ENCODE measurements at places on chromosomes 13 and 19.

GRCh38 chr19:15210323-15210781, 9.6 kb upstream of the NOTCH3 start:
- DNase-seq: no peak

DNA sequence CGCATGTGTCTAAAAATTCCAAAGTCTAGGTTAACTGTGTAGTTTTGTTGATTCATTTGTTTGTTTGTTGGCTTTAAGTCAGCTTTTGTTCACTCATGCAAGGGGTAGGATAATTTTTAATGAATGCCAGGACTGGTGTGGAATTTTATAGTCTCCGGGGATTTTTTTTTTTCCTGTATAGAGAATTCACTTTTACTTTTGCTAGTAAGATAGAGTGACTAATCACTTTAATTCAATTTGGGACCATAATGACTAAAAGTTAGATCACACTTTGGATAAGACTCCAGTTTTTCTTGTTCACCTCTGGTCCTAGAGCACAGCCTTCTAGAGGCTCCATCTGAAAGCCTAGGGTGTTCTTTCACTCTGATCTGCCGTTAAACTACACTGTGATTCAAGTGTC, 1690.0 kb downstream of the PCDH9 start:
- DNase-seq: no peak

DNA sequence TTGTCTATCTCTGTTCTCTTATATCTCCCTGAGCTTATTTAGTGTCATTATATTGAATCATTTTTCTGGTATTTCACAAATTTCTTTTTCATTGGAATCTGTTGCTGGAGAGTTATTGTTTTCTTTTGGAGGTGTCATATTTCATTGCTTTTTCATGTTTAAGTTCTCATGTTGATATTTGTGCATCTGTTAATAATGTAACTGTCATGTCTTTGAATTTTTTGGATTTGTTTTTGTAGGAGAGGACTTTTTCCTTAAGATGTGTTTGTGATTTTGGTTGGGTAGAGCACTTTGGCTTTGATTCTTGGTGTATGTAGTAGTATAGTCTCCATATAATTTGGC, 64.0 kb downstream of the DNAJC3 start:
- no peak for DNase-seq

- no peak for DNase-seq
Observed at GRCh38 chr13:84962849-84963248, 836.4 kb downstream of the SLITRK6 start.

DNA sequence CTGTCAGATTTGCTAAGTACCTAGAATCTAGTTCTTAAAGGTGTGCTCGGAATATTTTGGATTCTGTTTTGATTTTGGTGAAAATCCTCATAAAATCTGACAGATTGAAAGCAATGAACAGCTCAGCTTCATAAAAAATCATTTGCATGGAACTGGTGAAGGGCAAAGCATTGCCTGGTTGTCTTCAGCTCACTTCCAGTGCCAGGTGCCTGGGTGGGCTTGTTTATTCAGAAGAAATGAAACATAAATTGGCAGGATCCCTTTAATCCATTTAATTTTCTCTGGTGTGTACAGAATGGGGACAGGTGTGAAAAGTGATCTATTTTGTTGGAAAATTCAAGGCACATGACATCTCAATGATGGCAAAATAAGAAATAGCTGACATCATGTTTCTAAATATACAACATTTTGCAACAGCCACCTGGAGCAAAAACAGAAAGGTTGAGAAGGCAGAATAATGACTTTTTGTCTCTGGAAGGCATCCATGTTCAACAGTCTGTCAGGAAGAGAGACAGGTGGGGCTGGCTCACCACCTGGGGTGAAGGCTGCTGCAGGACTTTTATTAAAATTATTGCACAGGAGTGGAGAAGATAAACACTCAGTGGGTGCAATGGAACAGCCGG, 52.2 kb downstream of the RFC3 start:
- DNase-seq: no peak

- no peak for DNase-seq
Observed at GRCh38 chr13:95508996-95509395, 43.5 kb upstream of the CLDN10 start.

- DNase-seq: no peak
Observed at GRCh38 chr13:77300176-77301037, 26.5 kb downstream of the MYCBP2 start.

- DNase-seq: no peak
Observed at GRCh38 chr13:110114316-110114715, 192.6 kb downstream of the COL4A1 start.

GRCh38 chr19:19459073-19459472, 53.6 kb downstream of the GATAD2A start:
- no peak for DNase-seq

DNA sequence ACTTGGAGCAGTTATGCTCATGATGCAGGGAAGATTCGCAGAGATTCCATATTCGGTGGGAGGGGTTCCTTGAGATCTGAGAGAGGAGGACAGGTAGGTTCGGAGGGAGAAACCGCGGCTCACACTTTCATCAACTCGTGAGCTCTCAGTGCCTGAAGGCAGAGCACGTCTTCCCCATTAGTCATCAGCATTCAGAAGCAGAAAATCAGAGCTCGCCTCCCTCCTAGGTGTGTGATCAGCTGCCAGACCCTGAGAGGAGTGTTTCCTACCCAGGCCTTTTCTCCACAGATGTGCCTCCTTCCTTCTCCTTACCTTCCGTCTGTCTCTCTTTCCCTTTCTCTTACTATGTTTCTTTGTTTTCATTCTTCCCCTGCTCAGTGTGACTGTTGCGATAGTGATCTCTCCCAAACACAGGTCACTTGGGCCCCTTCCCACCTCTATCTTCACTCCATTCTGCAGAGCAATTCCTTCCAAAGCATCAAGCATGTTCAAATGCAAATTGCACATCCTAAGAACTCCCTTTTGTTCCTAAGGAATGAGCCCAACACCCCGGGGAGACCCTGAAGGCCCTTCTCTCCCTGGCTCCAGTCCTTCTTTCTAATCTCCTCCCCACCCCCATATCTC, 389.5 kb downstream of the UQCRFS1 start:
- DNase-seq: no peak

DNA sequence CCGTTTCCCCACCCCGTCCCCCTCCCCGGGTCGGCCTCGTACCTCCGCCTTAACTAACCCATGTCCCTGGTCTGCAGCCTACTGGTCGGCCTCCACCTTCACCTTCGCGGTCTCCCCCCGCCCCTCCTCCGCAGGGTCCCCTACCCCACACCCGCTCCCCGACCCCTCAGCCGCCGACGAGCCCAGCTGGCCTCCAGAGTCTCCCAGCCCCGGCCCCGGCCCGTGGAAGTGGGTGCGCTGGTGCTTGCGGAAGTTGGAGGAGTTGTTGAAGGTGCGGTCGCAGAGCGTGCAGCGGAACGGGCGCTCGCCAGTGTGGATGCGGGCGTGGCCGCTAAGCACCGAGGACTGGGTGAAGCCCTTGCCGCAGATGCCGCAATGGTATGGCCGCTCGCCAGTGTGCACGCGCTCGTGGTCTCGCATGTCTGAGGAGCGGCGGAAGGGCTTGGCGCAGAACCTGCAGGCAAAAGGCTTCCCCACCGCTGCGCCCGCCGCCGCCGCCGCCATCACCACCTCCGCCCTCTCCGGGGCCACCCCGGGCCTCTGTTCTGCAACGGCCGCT, 2.6 kb downstream of the ZNF784 start:
- no peak for DNase-seq

GRCh38 chr19:55693336-55693974, 18.4 kb downstream of the EPN1 start:
- DNase-seq: no peak

DNA sequence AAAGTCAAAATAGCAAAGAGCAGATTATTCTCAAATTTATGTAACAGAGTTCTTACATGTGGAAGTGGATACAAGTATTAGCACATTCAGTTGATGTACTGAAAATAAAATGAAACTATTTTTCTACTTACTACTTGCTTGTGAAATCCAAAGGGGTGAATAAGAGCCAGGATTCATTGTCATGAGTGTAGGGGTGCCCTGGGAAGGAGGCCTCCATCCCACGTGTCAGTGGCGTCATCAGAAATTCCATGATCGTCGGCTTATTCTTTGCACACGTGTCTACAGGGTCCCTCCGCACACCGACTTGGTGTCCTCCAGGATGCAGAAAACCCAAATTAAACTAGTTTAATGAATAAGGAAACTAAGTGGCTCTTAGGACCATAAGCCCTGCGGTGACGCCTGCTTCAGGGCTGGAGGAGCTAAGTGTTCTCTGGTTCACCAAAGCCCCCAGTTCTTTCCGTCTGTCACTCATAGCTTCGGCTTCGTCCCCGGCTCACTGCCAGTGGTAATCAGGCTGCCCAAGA, 55.5 kb downstream of the IRS2 start:
- DNase-seq: no peak

DNA sequence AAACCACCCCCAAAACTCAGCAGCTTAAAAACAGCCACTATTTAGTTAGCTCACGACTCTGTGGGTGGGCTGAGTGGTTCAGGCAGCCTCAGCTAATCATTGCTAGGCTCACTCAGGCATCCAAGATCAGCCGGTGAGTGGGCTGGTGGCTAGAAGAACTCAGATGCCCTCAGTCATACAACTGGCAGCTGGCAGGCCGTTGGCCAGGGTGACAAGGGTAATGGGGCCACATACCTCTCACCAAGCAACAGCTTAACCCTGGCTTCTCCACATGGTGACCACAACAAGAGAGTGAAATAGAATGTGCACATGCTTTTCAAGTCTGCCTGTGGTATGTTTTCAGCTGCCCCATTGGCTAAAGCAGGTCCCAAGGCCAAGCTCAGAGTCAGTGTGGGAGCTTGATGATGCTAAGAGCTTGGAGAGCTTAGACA, 435.4 kb upstream of the TSHZ3 start:
- no peak for DNase-seq

DNA sequence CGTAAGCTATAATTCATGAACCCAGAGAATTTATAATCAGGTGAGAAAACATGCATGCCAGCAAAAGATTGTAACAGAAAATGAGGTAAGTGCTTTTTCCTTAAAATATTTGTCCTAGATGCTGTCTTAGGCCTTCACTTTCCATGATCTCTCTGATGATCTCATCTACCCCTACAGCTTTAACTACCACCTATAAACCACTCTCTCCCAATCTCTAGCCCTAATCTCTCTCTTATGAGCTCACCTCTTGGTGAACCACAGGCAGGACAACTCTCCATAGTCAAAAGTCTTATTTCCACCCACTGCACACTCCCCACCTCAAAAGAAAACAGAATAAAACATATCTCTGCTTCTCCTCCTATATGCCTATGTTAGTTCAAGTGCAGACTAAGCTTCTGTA, 137.1 kb downstream of the SLC7A1 start:
- no peak for DNase-seq

- DNase-seq: no peak
Observed at GRCh38 chr13:74886502-74886901, 595.5 kb downstream of the TBC1D4 start.

DNA sequence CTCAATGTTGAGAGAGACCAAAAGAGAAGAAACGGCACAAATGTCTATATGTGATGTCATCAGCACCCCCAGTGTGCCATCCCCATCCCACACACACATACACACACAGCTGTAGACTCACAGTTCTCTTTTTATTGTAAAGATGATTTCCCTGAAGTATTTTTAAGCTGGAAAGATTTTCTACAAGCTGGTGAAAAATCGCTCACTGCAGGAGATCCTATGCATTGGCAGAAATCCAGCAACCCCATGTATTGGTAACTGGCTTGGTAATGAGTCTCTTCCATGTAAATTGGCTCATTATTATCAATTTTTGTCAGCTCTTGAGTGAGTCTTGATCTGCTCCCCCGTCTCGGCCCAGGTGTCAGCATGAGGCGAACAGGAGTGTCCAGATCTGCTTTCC, 107.1 kb upstream of the UQCRFS1 start:
- DNase-seq: no peak

DNA sequence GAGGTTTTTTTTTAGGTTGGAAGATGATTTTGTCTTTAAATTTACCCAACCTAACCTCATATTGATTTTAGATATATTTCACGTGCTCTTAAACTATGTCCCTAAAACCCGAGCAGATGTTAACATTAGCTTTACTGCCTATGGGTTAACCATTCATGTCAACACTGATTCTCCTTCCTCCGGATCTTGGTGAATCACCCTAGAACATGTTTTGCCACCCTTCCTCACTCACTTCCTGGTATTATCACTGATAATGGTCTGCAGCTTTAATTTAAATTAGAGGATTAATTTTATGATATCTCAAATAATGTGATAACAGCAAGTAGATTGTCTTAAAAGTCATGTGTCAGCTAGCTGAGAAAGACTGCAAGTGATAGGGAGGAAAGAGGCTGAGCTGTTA, 31.9 kb downstream of the HTR2A start:
- DNase-seq: no peak

DNA sequence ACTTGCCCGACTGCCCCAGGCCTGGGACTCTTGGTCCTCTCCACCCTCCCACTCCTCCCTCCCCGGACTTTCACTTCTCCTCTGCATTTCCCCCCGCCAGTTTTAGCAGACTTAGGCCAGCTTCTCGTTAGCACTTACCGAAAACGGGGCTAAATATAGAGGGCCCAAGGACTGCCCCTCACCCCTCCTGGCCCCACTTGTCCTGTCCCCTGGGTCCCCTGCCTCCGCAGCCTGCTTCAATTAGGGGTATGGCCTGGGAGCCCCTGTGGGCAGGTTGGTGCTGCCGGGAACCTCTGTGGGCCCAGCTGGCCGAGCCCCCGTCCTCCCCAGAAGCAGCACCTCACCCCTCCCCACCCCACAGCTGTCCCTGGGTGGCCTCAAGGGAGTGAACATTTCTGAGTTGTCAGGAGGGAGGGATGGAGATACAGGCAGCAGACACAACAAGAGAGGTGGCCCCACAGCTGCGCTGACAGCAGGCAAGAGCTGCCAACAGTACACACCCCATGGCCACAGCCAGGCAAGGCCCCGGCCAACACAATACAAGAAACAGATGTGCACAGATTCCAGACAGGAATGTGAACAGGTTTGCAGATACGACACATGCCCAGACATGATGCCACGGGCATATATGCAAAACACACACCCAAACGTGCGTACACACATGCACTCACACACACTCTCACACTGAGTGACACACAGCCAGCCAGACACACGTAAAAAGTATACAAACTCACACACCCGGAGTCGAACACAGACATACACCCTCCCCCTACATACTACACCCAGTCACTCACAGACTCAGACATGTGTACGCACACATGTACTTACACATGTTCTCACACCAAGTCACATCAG, 2.6 kb downstream of the POU2F2 start:
- no peak for DNase-seq

- no peak for DNase-seq
Observed at GRCh38 chr19:33152176-33152575, 20.3 kb downstream of the WDR88 start.

All from endothelial cell (in vitro differentiated cells).